ENCODE measurements at places on chromosomes 1 and 21. TPM values are rescaled to one million over a fixed set of nuclear protein-coding genes. Genes with fewer than 3 reads are reported as not detected.

DNA sequence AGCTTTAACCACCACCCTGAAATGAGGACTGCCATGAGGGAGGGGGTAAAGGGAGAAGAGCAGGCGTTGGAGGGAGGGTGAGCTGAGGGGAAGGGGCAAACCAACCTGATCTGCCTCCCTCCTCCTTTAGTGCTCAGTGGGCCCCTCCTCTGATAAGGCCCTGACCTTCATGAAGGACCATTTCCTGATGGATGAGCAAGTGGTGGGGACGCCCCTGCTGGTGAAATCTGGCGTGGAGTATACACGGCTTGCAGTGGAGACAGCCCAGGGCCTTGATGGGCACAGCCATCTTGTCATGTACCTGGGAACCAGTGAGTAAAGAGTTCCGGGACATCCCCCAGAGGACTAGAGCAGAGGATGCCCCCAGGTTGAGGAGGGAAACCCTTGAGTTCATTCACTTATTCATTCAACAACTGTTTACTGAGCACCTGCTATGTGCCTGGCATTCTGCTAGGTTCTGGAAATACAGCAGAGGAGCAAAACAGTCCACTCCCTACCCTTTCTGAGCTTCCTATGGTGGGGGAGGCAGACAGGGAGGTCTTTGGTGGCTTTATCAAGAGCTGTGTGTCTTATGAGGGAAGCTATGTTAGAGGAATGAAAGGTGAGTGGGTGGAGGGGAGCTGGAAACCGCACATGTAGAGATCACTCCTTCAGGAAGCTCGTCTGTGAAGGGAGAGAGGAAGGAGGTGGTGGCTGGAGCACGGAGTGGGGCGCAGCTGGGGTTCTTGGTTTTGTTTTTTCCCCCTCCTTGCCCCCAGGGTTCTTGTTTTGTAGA, 19.5 kb downstream of the SEMA4A start:
- peaks cover 1% of the 10 kb centered on the region for H3K27me3 ChIP-seq
- no peak for DNase-seq
- H3K4me1 ChIP-seq, result peaks cover 2% of the 10 kb centered on the region
- H3K27ac ChIP-seq, result peak overlapping the region; percentile 12
- no peaks in the 10 kb centered on the region for H3K36me3 ChIP-seq
- H3K4me3 ChIP-seq, result no peak overlapping the region

GRCh38 chr1:62689524-62689923, 1.3 kb upstream of the DOCK7 start:
- H3K4me1 ChIP-seq, result peaks cover 29% of the 10 kb centered on the region
- H3K4me3 ChIP-seq, result peak overlapping the region; percentile 43
- H3K36me3 ChIP-seq, result no peaks in the 10 kb centered on the region

GRCh38 chr1:119602169-119602568, 45.9 kb downstream of the ZNF697 start:
- peaks cover 13% of the 10 kb centered on the region for H3K27me3 ChIP-seq
- no peaks in the 10 kb centered on the region for H3K4me1 ChIP-seq
- H3K36me3 ChIP-seq, result no peaks in the 10 kb centered on the region

DNA sequence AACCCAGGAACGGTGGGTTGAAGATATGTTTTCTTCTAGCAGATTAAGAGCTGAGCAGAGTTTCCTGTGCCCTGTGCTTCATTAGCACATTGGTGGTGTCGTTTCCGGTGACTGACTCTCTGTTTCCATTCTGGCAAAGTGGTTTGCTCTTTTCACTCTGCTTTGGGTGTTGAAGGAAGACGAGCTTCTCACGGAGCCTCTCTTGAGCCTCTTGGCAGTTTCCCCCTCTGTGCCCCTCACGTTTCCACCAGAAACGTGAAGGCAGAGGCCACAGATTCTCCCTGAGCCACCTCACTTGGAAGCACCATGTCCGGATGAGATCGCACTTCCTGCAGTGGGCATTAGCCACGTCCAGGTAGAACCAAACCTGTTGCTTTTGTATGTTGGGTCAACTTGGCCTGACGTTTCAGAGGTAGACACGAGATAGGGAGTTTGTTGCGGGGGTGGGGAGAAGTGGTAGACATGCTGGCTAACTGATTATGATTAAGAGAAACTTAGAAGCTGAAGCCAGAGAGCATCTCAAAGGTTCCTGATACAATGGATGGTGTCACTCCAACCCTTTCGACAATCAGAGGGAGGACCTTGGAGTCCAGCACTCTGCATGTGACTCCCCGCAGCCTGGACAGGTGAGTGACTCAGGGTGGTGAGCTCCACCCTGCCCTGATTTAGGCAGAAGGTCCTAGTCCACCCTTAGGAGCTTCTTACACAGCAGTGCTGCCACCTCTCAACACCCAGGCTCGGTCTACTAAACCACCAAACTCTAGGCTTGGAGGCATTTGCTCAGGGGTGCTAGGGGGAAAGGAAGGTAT, at the start of gene LAX1:
Gene LAX1, plus strand, starts transcription at position 155 of the 809 bp plus-strand sequence. Its CDS starts 383 bp downstream, at position 538.
- H3K4me1 ChIP-seq, result peaks cover 61% of the 10 kb centered on the region
- H3K27ac ChIP-seq, result peak within 1 kb of the TSS; percentile 99
- H3K36me3 ChIP-seq, result peaks cover 4% of the 10 kb centered on the region
- DNase-seq, result peak; percentile 82
- no peaks in the 10 kb centered on the region for H3K27me3 ChIP-seq

GRCh38 chr1:245000872-245001188, 136.5 kb upstream of the HNRNPU start:
- H3K36me3 ChIP-seq, result no peaks in the 10 kb centered on the region
- no peaks in the 10 kb centered on the region for H3K4me1 ChIP-seq
- no peaks in the 10 kb centered on the region for H3K27me3 ChIP-seq
- DNase-seq, result no peak
- no peak overlapping the region for H3K4me3 ChIP-seq

GRCh38 chr21:44578371-44579055, 1.9 kb downstream of the KRTAP10-5 start:
- peaks cover 15% of the 10 kb centered on the region for H3K36me3 ChIP-seq
- no peak overlapping the region for H3K27ac ChIP-seq
- peaks cover 12% of the 10 kb centered on the region for H3K4me1 ChIP-seq
- DNase-seq, result no peak
- H3K27me3 ChIP-seq, result peaks cover under 1% of the 10 kb centered on the region

GRCh38 chr1:180889325-180889724, 23.4 kb upstream of the KIAA1614 start:
- DNase-seq, result no peak
- no peaks in the 10 kb centered on the region for H3K27me3 ChIP-seq
- H3K4me1 ChIP-seq, result peaks cover 13% of the 10 kb centered on the region
- H3K36me3 ChIP-seq, result no peaks in the 10 kb centered on the region
- H3K4me3 ChIP-seq, result no peak overlapping the region

- no peak overlapping the region for H3K27ac ChIP-seq
- no peaks in the 10 kb centered on the region for H3K36me3 ChIP-seq
- peaks cover 8% of the 10 kb centered on the region for H3K4me1 ChIP-seq
- no peaks in the 10 kb centered on the region for H3K27me3 ChIP-seq
Observed at GRCh38 chr1:94989911-94990473, 63.1 kb upstream of the CNN3 start.

DNA sequence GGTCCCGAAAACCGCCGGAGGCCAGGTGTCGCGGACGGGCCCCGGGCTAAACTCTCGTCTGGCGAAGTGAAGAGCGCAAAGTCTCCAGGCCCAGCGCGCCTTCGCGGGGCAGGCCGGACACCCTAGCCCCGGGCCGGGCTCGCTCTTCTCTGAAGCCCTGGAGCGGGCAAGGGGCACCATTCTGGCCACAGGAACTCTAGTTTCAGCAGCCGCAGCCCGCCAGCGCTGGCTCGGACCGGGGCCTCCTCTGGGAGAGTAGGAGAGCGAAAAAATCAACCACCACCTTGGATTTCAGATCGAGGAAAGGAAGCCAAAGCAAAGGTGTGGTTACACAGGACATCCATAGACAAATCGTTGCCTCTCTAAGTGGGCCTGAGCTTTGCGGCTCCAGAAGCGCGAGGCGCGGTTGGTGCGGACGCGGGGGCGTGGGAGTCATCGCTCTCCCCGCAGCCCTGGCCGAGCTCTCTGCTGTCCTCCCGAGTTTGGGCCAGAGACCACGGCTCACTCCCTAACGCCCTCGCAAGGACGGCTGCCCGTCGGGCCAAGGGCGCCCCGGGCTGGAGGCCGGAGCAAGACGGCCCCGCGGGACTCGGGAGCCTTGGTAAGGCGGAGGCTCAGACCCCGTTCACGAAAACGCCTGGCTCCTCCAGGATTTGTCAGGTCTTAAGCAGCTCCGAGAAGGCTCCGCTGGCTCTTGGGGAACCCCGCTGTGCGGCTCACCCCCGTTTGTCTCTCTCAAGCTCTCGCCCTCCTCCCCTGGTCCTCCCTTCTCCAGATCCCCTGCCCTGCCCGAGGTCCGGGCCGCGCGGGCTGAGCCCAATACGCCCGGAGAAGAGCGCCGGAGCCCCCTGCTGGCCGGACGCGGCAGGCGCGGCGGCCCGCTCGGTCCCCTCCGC, 132.9 kb upstream of the DPYD start:
- peaks cover 42% of the 10 kb centered on the region for H3K27me3 ChIP-seq
- H3K27ac ChIP-seq, result no peak overlapping the region
- H3K36me3 ChIP-seq, result no peaks in the 10 kb centered on the region
- peaks cover 12% of the 10 kb centered on the region for H3K4me1 ChIP-seq
- DNase-seq, result peak; percentile 17
- peak overlapping the region; percentile 76 for H3K4me3 ChIP-seq

- H3K27me3 ChIP-seq, result peaks cover 33% of the 10 kb centered on the region
- no peak overlapping the region for H3K4me3 ChIP-seq
- peaks cover 8% of the 10 kb centered on the region for H3K4me1 ChIP-seq
Observed at GRCh38 chr1:2786329-2787162, 14.9 kb downstream of the TTC34 start.

- peaks cover 2% of the 10 kb centered on the region for H3K36me3 ChIP-seq
- no peaks in the 10 kb centered on the region for H3K27me3 ChIP-seq
- peaks cover 66% of the 10 kb centered on the region for H3K4me1 ChIP-seq
- H3K27ac ChIP-seq, result peak overlapping the region; percentile 76
- no peak for DNase-seq
- peak overlapping the region; percentile 54 for H3K4me3 ChIP-seq
Observed at GRCh38 chr1:86394416-86394815, 1.7 kb downstream of the ODF2L start.

DNA sequence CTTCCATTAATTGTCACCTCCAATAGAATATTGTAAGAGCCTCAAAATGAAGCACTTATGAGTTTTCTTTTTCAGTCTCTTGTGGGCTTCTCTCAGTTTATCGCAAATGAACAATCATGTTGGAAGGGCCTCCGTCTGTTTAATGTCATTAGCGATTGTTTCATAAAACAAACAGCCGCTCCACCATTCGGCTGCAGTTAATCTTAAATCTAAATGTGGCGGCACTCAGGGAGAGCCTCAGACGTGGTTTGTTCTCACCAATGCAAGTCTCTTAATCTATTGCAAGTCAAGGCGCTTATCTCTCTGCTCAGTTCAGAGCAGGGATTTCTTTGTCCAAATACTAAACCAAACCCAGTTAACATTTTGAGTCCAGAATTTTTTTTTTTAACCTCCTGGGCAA, 34.9 kb upstream of the ESRRG start:
- no peaks in the 10 kb centered on the region for H3K27me3 ChIP-seq
- no peaks in the 10 kb centered on the region for H3K36me3 ChIP-seq

DNA sequence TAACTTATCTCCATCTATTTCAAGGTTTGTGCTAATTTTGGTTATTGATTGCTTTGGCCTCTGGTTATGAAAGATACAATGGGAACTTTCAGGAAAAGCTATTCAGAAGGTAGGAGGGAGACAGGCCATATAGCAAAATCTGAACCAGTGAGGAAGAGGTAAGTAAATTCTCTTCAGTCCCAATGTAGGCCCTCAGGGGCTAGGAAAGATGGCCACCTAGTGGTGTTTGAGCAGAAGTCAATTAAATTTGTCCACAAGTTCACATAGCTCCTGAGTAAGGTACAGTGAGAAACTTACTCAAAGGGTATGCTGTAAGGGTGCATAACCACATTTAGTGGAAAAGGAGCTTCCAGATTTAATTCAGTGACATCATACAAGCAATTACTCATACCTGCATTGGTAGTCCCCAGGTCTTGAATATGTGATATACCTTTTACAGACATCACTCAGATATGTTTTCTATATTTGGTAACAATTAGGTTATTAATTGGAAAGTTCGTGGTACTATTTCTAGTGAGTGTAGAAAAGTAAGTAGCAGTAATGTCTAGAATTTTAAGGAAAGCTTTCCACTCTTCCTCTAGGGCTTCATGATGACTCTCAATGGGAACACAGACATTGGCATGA, 21.4 kb upstream of the FMO1 start:
- H3K27me3 ChIP-seq, result peaks cover 6% of the 10 kb centered on the region
- H3K36me3 ChIP-seq, result no peaks in the 10 kb centered on the region
- no peak overlapping the region for H3K4me3 ChIP-seq
- H3K27ac ChIP-seq, result no peak overlapping the region
- no peak for DNase-seq
- no peaks in the 10 kb centered on the region for H3K4me1 ChIP-seq

- no peaks in the 10 kb centered on the region for H3K36me3 ChIP-seq
- H3K27ac ChIP-seq, result no peak overlapping the region
- DNase-seq, result no peak
- no peaks in the 10 kb centered on the region for H3K4me1 ChIP-seq
- H3K27me3 ChIP-seq, result peaks cover 4% of the 10 kb centered on the region
- H3K4me3 ChIP-seq, result no peak overlapping the region
Observed at GRCh38 chr1:201361652-201362504, 15.6 kb downstream of the TNNT2 start.

- H3K27ac ChIP-seq, result no peak overlapping the region
- no peak overlapping the region for H3K4me3 ChIP-seq
- no peak for DNase-seq
- peaks cover 79% of the 10 kb centered on the region for H3K4me1 ChIP-seq
- no peaks in the 10 kb centered on the region for H3K27me3 ChIP-seq
Observed at GRCh38 chr1:42311138-42311537, 23.9 kb downstream of the FOXJ3 start.

GRCh38 chr21:44010429-44010828, 1.7 kb upstream of the TRAPPC10 start:
- H3K36me3 ChIP-seq, result no peaks in the 10 kb centered on the region
- peak overlapping the region; percentile 57 for H3K4me3 ChIP-seq
- no peaks in the 10 kb centered on the region for H3K27me3 ChIP-seq
- peaks cover 36% of the 10 kb centered on the region for H3K4me1 ChIP-seq

GRCh38 chr1:177278626-177279390, 108.0 kb downstream of the BRINP2 start:
- no peaks in the 10 kb centered on the region for H3K27me3 ChIP-seq
- no peaks in the 10 kb centered on the region for H3K36me3 ChIP-seq
- no peak overlapping the region for H3K27ac ChIP-seq
- no peak overlapping the region for H3K4me3 ChIP-seq
- H3K4me1 ChIP-seq, result no peaks in the 10 kb centered on the region

GRCh38 chr1:79161077-79161476, 154.5 kb upstream of the ADGRL4 start:
- no peaks in the 10 kb centered on the region for H3K4me1 ChIP-seq
- no peak overlapping the region for H3K27ac ChIP-seq
- peaks cover 6% of the 10 kb centered on the region for H3K27me3 ChIP-seq

The PDPN gene
- not detected for total RNA-seq

The PM20D1 gene
- 1.6 TPM for total RNA-seq

The OVAAL gene
- not detected for total RNA-seq

The DNAI4 gene
- 9.1 TPM for total RNA-seq

The UBE2U gene
- not detected for total RNA-seq

The NPHS2 gene
- not detected for total RNA-seq

The EFNA3 gene
- 1.2 TPM for total RNA-seq

The LCE3C gene
- not detected for total RNA-seq

The AHDC1 gene
- total RNA-seq, result 19.6 TPM

The KANK4 gene
- not detected for total RNA-seq

The HMGB4 gene
- total RNA-seq, result not detected

The SGIP1 gene
- not detected for total RNA-seq

The LENEP gene
- total RNA-seq, result 0.91 TPM

The ZBTB8A gene
- total RNA-seq, result not detected

The PEAR1 gene
- 0.11 TPM for total RNA-seq

The AIM2 gene
- 0.93 TPM for total RNA-seq

The LCE1E gene
- not detected for total RNA-seq

The AKT3 gene
- total RNA-seq, result 86.5 TPM
